ENCODE measurements at places on chromosomes 5 and 9.

- DNase-seq = no peak
Measured at GRCh38 chr9:89354471-89354870, 36.2 kb downstream of the SECISBP2 start.

DNA sequence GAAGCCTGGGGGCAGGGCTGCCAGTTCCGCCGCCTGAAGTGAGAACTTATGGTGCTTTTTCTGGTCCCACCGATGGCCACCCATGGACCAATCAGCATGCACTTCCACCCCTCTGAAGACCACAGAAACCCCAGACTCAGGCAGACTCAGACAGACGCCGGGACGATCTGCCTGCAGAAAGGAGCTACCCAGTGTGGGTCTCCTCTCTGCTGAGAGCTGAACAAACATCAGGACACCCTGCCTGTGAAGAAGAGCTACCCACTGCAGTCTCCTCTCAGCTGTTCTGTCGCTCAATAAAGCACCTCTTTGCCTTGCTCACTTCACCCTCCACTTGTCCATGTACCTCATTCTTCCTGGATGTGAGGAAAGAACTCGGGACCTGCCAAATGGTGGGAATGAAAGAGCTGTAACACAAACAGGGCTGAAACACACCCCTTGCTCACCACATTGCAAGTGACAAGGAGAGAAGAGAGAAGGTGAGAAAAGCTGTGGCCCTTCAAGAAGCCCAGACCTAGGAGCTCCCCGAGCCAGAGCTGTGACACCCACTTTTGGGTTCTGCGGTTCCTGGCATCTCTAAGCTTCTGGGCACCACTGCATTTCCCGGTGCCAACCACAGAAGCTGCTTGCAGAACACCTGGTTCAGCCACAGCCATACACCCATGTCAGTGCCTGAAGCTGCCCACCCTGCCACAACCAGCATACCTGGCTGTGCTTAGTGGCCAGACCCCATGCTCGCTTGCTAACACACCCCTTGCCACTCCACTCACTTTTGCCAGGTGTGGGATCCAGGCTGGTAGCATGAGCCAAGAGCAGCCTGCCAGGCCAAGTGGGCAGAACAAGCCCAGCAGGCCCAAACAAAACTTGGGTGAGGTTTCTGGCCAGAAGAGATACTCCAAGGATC, 114.3 kb upstream of the TSLP start:
- peak; percentile 55 for DNase-seq

DNA sequence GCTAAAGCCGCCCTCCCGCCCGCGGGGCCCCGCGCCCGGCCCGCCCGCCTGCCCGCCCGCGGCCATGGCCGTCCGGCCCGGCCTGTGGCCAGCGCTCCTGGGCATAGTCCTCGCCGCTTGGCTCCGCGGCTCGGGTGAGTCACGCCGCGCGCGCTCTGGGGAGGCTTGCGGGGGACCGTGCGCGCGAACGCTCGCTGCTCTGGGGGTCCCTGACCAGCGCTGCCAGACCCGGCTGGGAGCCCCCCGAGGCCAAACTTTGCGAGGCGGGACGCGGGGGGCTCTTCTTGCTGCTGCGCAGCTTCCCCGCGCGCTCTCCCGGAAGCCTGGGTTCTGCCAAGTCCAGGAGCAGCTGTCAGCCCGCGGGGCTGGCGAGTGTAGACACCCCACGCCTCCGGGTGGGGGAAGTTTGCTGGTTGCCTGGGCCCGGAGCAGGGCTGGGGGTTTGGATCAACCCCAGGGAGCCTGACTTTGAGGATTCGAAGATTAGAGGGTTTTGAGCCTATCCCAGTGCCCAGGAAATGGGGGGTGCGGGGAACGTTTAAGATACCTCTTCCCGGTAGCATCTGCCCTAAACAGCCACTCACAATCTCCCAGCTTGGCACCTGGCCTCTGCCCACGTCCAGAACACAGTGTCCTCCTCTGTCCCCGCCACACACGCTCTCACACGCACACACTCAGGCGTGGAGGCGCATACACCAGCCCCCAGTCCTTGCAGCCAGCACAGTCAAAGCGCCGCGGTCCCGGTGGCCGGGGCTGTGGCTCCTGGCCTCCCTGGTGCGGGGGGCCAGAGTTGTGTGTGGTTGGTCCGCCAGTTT, 535 bp downstream of the UNC5A start:
- DNase-seq = no peak

DNA sequence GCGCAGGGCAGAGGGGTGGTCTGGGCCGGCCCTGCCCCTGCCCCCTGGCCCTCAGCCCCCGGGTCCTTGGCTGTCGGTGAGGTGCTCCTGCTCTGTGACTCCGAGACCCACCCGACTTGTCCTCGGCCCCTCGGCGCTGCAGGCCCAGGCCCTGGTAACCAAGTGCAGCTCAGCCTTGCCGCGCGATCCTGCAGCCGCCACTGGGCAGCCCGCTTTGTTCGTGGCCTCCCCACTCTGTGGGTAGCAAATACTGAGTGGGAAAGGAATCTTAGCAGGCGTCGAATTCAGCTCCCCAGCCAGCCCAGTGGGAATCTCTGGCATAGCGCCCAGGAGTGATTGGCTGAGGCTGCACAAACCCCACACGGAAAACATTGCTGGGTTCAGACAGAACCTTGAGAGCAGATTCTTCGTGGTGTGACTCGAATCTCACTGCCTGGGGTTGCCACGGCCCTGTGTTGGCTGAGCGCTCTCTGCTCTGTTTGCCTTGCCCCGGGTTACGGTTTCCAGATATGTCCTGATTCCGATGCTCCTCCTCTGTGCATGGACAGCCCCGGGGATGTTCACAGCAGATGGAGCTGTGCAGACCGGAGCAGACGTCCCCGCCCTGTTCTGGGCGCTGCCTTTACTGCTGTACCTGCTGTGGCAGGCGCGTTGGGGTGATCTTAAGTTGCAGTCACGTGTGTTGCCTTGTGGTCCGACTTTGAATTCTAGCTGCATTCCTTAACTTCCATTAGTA, 13.4 kb upstream of the EXOC3 start:
- DNase-seq = no peak

- DNase-seq = no peak
Measured at GRCh38 chr5:101935086-101935485, 361.0 kb downstream of the SLCO4C1 start.

- DNase-seq = no peak
Measured at GRCh38 chr9:71911908-71912335, 483 bp downstream of the C9orf85 start.

GRCh38 chr5:176789873-176790615, 20.3 kb upstream of the UNC5A start:
- DNase-seq = peak; percentile 73

- no peak for DNase-seq
Measured at GRCh38 chr5:146290318-146290717, 48.3 kb upstream of the POU4F3 start.

GRCh38 chr9:111016426-111017045, 21.7 kb downstream of the LPAR1 start:
- DNase-seq = no peak

DNA sequence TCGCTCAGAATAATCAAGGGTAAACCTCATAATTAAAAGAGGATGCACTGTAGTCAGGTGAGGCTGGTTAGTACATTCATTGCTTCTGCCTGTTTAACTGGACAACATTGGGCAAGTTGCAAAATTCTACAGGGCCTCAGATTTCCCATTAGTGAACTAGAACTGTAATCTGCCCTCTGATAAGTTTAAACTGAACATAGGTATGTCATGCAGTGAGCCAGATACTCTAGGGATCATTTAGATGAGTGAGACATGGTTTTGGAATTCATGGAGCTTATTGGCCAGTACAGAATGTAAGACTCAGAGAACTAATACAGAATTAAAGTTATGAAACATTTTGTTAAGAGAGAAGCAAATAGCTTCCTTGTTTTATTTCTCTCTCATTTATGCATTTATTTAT, 35.9 kb downstream of the RNF44 start:
- no peak for DNase-seq

DNA sequence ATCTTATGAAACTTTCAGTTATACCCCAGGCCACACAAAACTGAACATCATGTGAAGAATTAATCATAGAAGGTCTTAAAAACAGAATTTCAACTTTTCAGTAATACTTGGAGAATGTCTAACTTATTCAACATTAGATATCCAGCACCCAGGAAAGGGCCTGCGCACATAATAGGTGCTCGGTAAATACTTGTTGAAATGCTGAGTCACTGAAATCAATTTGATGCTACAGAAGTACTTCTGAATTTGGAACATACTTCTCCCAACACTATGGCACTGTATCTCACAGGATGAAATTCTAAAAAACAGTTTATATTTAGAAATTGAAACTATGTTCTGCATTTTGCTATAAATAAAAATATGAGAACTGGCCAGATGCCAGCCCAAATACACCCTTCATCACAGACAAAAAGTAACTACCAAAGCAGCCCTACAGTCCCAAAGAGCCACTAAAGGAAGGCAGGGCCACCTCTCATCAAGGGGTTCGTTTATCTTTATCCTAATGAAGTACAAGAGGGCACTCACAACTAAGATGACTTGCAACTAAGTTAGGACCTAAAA, 26.5 kb downstream of the MRPS27 start:
- no peak for DNase-seq

DNA sequence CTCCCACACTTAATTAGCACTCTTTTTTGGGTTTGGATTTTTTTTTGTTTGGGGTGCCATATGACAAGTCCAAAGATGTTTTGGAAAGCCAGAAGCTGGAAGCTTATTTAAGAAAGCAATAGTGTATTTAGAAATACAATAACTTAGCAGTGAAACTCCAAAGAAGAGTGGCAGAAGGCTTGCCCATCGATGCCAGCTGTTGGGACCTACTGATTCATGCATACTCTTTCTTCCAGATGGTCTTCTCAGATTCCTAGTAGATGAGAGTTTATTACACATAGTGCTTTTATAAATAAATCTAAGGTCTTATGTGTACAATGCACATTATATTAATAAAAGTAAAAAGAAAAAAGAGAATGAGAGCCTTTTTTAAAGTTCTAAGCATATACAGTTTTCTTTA, 374.6 kb downstream of the OSTF1 start:
- DNase-seq = no peak

- DNase-seq = no peak
Measured at GRCh38 chr5:117103703-117104102, 529.1 kb upstream of the SEMA6A start.

GRCh38 chr5:168162464-168162863, 129.0 kb upstream of the WWC1 start:
- peak; percentile 56 for DNase-seq

DNA sequence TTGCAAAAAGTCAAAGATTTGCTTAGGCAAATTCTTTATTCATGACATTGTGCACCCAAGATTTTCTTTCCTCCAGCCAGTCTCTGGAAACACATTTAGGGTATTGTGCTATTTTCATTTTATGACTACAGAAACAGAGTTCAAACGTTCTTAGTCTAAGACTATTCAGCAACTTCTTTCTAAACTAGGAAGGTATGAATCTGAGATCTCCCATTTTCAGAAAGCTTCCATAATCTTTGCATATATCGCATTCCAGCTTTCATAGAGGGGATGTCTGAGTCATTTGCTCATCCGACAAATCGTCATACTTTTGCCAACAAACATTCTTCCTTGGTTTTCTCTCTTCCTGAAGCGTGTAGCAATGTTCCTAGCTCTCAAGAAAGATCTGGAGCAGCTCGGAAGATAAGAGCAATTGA, 1.6 kb upstream of the PAPPA start:
- DNase-seq = no peak

DNA sequence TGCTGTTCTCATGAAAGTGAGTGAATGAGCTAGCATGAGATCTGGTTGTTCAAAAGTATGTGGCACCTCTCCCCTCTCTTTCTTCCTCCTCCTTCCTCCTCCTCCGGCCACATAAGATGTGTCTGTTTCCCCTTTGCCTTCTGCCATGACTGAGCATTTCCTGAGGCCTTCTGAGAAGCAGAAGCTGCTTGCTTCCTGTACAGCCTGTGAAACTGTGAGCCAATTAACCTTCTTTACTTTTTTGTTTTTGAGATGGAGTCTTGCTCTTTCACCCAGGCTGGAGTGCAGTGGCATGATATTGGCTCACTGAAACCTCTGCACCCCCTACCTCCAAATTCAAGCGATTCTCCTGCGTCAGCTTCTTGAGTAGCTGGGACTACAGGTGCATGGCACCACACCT, 6.1 kb downstream of the S100Z start:
- no peak for DNase-seq

DNA sequence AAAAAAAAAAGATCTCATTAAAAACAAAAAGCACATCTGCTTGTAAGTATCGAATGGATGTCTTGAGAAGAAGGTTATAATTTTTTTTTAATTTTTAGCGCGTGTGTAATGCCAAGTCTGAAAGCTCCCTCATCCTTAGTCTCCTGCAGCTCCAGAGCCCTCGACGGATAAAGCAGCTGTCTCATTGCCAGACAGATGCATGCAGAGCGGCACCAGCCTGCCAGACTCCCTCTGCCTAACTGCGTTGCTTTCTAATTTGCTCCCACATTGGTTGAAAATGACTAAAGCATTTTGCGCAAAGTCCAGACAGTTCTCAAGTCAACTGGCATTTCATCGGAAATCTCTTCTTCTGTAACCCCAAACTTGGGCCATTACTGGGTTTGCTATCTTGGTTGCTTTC, 29.4 kb downstream of the OLFM1 start:
- no peak for DNase-seq

GRCh38 chr5:6527749-6528455, 79.2 kb downstream of the UBE2QL1 start:
- DNase-seq = peak; percentile 48

- no peak for DNase-seq
Measured at GRCh38 chr9:117825609-117826347, 121.6 kb downstream of the TLR4 start.

DNA sequence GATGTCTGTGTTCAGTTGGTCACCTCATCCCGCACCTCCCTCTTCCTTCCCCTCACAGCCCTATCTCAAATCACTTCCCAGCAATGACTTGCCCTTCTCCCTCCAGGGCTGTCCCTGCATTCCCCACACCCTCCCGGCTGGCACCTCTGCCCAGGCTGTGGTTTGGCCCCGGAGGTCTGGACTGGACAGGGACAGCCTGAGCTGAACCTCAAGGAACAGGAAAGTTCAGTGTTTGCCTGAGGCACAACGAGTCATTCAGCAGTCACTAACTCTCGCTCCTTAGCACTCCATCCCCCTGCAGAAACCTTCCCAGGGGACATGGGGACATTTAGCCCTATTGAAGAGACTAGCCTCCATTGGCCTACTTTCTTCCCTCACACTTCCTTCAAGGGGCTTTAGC, 58.3 kb upstream of the MAP3K1 start:
- no peak for DNase-seq

DNA sequence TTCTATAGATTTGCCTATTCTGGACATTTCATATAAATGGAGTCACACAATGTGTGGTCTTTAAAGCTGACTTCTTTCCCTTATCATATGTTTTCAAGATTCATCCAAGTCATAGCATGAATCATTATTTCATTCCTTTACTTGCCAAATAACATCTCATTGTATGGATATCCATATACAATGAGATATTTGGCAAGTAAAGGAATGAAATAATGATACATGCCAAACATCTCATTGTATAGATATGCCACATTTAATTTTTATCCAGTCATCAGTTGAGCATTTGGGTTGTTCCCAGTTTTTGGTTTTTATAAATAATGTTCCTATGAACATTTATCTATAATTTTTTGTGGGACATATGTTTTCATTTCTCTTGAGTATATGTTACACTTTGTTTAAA, 20.5 kb upstream of the OR2K2 start:
- no peak for DNase-seq
